SJCRH30 (cell line): ENCODE measurements at places on chromosomes 7 and 10. TPM values are rescaled to one million over a fixed set of nuclear protein-coding genes. Genes with fewer than 3 reads are reported as not detected.

Gene ENTPD7
- total RNA-seq: 17.5 and 19.7 TPM in 2 replicates

DNA sequence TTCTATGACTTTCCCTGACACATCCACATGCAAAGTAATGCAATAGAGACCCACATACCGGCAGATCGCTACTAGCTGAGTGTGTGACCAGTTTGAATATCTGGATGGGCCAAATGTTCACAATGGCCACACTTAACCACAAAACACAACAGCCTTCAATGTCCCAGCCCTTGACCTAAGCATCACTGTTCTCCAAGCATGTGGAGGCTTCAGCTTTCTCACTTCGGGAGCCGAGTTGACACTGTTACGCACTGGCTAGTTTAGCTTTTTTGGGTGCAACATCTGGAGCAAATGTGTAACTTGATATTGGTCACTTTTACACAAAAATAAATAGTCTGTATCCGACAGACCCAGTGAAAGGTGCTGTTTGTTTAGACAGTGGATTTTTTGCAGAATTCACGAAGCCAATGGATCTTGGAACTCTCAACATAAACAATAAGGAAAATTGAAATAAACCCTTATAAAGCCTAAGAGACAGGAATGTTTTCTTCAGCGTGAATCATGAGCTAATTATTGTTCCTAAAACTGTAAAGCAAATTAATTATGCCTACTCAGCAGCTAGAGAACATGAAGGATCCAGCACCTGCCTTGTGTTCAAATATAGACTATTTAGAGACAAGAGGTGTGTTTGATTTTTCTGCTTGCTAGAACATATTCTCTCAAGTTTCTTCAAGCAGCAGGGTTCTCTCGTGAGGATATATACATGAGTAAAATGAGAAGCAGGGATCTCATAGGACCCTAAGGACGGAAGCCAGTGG, 117.6 kb upstream of the JCAD start:
- H3K4me3 ChIP-seq: no peak overlapping the region
- no peaks in the 10 kb centered on the region for H3K27me3 ChIP-seq
- DNase-seq: no peak
- H3K4me1 ChIP-seq: no peaks in the 10 kb centered on the region
- H3K36me3 ChIP-seq: no peaks in the 10 kb centered on the region
- H3K27ac ChIP-seq: no peak overlapping the region

- no peak overlapping the region for H3K4me3 ChIP-seq
- no peak overlapping the region for H3K27ac ChIP-seq
- H3K27me3 ChIP-seq: no peaks in the 10 kb centered on the region
- no peaks in the 10 kb centered on the region for H3K36me3 ChIP-seq
- no peak for DNase-seq
- H3K4me1 ChIP-seq: no peaks in the 10 kb centered on the region
These were observed 1.8 kb upstream of the MAGI2 start for GRCh38 chr7:79455173-79455790.

Gene ADK
- 42.7 and 48.6 TPM in 2 replicates for total RNA-seq

- H3K36me3 ChIP-seq: no peaks in the 10 kb centered on the region
- no peak overlapping the region for H3K27ac ChIP-seq
- H3K4me1 ChIP-seq: no peaks in the 10 kb centered on the region
- no peaks in the 10 kb centered on the region for H3K27me3 ChIP-seq
- DNase-seq: no peak
These were observed 479.9 kb upstream of the AKR1E2 start for GRCh38 chr10:4345877-4346646.

DNA sequence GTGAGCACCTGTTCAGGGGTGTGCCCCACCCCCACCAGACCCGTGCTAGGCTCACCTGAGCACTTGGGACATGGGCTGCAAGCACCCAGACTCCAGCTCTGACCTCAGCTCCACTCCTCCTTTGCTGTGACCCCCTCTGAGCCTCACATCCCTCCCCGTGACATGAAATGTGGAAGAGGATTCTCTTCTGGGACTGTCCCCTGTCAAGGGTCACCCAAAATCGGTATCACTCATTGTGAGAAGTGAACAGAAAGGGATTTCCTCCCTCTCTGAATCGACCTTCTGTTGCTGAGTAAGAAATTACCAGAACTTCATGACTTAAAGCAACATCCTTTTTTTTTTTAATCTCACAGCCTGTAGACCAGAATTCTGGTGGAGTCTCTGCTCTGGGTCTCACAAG, 6.2 kb upstream of the CHST15 start:
- no peak overlapping the region for H3K27ac ChIP-seq
- DNase-seq: no peak
- H3K4me3 ChIP-seq: no peak overlapping the region
- H3K27me3 ChIP-seq: no peaks in the 10 kb centered on the region; the same call in 1 of the 2 replicates

Gene UBTD1
- 13.9 and 14.3 TPM in 2 replicates for total RNA-seq

Gene PSMG3
- total RNA-seq: 22.5 and 28.9 TPM in 2 replicates

GRCh38 chr7:105885387-105886111, 9.2 kb upstream of the ATXN7L1 start:
- no peaks in the 10 kb centered on the region for H3K27me3 ChIP-seq
- DNase-seq: peak; percentile 22
- no peaks in the 10 kb centered on the region for H3K36me3 ChIP-seq
- H3K4me1 ChIP-seq: 0 out of 2 replicates have a peak, but pooled peaks cover 7% of the 10 kb centered on the region
- H3K27ac ChIP-seq: no peak overlapping the region

Gene TNKS2
- 15.9 and 17.6 TPM in 2 replicates for total RNA-seq

DNA sequence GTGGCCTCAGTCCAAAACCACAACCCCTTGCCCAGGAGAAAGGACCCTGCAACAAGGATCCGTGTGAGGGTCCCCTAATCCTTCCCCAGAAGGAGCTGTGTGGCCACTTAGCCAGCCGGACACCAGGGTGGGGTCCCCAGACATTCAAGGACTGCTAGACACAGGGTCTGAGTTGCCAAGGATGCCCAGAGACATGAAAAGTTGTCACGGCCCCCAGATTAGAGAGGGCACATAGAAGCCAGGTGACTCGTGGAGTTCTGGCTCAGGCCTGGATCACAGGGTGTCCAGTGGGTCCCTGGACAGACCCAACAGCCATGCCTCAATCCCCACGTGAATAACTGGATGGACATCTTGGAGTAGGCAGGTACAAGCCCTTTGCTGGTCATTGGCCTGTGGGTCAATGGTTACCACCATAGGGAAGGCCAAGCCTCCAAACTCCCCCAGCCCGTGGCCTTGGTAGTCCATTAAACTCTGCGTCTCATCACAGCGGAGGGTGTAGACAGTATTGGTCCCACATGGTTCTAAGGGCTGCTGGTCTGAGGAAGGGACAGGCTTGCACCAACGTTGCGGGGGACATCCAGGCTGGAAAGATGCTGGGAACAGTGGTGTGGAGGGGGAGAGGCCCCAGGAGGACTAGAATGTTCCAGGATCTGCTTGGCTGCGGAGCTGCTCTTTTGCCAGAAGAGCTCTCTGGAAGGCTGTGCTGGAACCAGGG, 205.9 kb upstream of the PPP2R2D start:
- H3K4me3 ChIP-seq: no peak overlapping the region
- no peak for DNase-seq
- no peak overlapping the region for H3K27ac ChIP-seq
- no peaks in the 10 kb centered on the region for H3K36me3 ChIP-seq
- no peaks in the 10 kb centered on the region for H3K4me1 ChIP-seq

GRCh38 chr7:117791877-117792780, 81.1 kb downstream of the CTTNBP2 start:
- H3K36me3 ChIP-seq: no peaks in the 10 kb centered on the region
- H3K4me1 ChIP-seq: no peaks in the 10 kb centered on the region
- H3K27me3 ChIP-seq: peaks cover 33% of the 10 kb centered on the region
- H3K27ac ChIP-seq: no peak overlapping the region

DNA sequence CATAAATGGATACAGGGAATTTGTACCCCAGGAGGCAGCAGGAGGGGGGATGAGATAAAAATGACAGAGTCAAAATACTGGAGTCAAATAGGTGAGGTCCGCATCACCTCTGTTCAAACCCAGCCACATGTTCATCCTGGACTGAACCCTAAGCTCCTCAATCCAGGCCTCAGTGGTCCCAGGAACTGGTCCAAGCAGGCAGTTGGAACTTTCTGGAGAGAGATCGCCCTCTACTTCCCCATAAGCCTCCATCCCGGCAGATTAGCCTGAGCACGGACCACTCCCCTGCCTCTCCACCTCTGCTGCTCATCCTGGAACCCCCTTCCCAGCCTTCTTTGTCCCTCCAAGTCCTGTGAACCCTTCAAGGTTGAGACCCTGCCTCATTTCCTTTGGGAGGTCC, 959.7 kb upstream of the ZNF722 start:
- no peak for DNase-seq
- no peaks in the 10 kb centered on the region for H3K27me3 ChIP-seq
- H3K4me3 ChIP-seq: no peak overlapping the region
- H3K27ac ChIP-seq: no peak overlapping the region

DNA sequence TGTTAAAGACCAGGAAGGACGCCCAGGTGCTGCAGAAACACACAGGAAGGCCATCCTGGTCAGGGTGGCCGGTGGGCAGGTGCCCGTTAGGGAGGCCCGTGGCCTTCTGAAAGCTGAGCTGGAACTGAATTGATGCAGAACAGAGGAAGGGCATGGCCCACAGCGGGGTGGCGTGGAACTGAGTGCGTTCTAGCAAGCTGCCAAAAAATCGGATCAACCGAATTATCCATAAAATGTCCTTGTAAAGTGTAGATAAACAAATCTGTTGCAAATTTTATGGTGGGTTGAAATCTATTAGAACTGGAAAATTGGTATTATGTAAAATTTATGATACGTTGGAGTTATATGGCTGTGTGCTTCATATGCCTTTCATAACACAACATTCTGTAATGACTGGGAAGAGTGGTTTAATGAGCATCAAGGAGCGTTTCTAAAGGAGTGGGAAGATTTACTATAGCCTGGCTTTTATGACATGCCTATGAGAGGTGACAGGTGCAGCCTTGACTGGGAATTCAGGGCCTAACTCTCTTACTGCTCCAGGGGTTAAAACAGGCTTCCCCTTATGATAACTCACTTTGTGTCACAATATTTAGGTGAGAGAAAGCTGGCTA, 108.1 kb downstream of the GPR26 start:
- no peak overlapping the region for H3K4me3 ChIP-seq
- H3K27me3 ChIP-seq: 0 out of 2 replicates have a peak, but pooled peaks cover 6% of the 10 kb centered on the region
- no peak for DNase-seq
- no peaks in the 10 kb centered on the region for H3K4me1 ChIP-seq
- no peaks in the 10 kb centered on the region for H3K36me3 ChIP-seq
- no peak overlapping the region for H3K27ac ChIP-seq

GRCh38 chr7:34069676-34070075, 164.3 kb downstream of the BMPER start:
- H3K27me3 ChIP-seq: no peaks in the 10 kb centered on the region
- no peaks in the 10 kb centered on the region for H3K36me3 ChIP-seq
- no peak overlapping the region for H3K4me3 ChIP-seq
- H3K4me1 ChIP-seq: no peaks in the 10 kb centered on the region
- no peak overlapping the region for H3K27ac ChIP-seq
- DNase-seq: no peak

DNA sequence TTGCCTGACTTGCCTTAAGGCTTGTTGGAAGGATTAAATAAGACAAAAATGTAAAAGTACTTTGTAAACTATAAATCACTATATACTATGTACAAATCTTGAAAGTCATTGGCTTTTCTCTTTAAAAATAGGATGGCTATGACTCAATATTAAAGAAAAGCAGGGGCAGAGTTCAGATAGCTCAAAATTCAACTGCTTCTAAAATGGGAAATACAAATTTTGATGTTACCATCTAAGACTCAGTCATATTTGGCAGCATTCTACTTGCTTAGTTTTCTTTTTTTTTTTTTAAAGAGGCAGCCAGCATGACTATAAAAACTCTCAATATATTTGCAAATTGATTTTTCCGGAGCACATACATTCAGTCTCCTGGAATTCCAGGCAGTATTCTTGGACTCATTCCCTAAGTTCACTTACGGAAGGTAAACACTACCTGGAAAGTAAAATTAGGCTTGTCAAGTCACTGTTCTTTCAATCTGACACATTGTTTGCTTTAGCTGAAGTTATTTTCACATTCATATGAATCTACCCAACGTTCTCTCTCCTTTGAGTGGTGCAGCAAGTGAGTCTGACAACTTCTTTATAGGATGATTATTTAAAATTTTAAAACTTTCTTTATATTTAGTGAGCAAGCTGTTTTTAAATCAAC, 133.8 kb upstream of the CCDC6 start:
- DNase-seq: no peak
- H3K4me3 ChIP-seq: no peak overlapping the region
- H3K27ac ChIP-seq: no peak overlapping the region
- H3K4me1 ChIP-seq: no peaks in the 10 kb centered on the region
- no peaks in the 10 kb centered on the region for H3K36me3 ChIP-seq
- no peaks in the 10 kb centered on the region for H3K27me3 ChIP-seq

GRCh38 chr7:50648570-50649169, 83.5 kb upstream of the DDC start:
- H3K27ac ChIP-seq: no peak overlapping the region
- no peak overlapping the region for H3K4me3 ChIP-seq
- DNase-seq: no peak
- no peaks in the 10 kb centered on the region; the same call in 1 of the 2 replicates for H3K27me3 ChIP-seq

Gene AGR2
- total RNA-seq: not detected in 2 replicates

DNA sequence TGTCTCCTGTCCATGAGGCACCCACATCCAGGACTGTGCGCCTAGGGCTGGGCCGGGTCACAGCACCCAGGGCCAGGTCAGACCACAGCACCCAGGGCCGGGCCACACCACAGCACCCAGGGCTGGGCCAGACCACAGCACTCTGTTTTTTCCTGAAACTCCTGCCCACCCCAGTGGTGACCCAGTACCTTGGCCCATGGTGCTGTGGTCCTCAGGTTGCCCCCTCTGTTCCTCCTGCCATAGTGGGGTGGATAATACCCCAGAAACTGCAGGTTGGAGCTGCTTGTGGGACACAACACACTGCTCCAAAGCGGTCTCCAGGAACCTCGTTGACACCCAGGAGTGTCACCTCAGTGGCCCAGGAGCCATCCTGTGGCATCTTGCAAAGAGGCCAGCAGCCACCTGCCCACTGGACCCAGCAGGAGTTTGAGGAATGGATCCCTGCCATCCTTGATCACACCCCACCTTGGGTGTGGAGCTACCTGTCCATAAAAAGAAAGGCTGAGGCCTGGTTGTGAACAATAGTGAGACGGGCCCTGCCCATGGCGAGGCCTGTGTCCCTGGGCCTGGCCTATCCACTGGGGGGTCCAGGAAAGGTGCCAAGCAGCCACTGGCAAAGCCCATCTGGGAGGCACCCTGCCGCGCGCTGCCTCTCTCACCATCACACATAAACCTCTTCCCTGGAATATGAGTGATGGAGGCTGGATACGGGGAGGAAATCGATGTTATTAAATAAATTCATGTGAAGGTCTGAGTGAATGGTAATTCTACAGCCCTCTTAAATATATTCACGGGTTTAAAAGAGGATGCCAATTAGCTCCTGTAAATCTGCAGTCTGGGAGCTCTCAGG, 89.0 kb downstream of the NKX6-2 start:
- no peak overlapping the region for H3K27ac ChIP-seq
- H3K4me1 ChIP-seq: no peaks in the 10 kb centered on the region
- H3K36me3 ChIP-seq: no peaks in the 10 kb centered on the region
- no peak overlapping the region for H3K4me3 ChIP-seq
- H3K27me3 ChIP-seq: no peaks in the 10 kb centered on the region

Gene DLX6
- 3.1 and 3.4 TPM in 2 replicates for total RNA-seq

- DNase-seq: no peak
- no peak overlapping the region for H3K4me3 ChIP-seq
- no peaks in the 10 kb centered on the region for H3K27me3 ChIP-seq
- no peak overlapping the region for H3K27ac ChIP-seq
These were observed 680 bp downstream of the C7orf57 start for GRCh38 chr7:48035967-48036478.

Gene LEP
- total RNA-seq: not detected in 2 replicates

Gene NRP1
- 17.2 and 21.2 TPM in 2 replicates for total RNA-seq

- no peak overlapping the region for H3K4me3 ChIP-seq
- H3K27ac ChIP-seq: no peak overlapping the region
- H3K4me1 ChIP-seq: no peaks in the 10 kb centered on the region
- H3K36me3 ChIP-seq: no peaks in the 10 kb centered on the region
- no peaks in the 10 kb centered on the region for H3K27me3 ChIP-seq
These were observed 933.3 kb downstream of the GRID1 start for GRCh38 chr10:85433248-85433647.
